H1 (cell line): ENCODE measurements at places on chromosomes 7 and 10.

DNA sequence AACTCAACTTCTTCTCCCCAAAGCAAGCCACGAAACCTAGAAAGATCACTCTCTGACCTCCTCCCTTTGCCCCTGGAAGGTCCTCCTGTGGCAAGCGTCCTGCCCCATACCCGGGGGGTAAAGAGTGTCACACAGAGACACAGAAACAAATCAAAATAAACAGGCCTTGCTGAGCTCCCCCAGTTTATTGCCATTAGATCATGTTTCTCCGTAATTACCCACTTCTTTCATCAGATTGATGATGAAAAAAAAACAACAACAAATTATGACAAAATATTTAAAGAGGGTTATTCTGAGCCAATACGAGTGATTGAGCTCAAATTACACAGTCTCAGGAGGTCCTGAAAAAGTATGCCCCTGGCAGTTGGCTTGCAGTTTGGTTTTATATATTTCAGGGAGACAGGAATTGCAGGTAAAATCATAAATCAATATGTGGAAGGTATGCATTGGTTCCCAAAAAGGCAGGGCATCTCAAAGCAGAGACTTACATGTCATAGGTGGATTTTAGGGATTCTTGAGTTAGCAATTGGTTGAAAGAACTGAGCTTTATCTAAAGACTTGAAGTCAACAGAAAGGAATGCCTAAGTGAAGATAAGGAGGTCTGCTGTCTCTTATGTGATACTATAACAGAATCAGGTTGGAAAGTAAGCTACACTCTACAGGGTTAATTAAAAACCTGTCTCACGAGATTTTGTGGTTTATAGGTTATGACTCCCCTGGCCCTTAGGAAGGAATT is 86.2 kb downstream of the APBB1IP start:
- DNase-seq: no peak

DNA sequence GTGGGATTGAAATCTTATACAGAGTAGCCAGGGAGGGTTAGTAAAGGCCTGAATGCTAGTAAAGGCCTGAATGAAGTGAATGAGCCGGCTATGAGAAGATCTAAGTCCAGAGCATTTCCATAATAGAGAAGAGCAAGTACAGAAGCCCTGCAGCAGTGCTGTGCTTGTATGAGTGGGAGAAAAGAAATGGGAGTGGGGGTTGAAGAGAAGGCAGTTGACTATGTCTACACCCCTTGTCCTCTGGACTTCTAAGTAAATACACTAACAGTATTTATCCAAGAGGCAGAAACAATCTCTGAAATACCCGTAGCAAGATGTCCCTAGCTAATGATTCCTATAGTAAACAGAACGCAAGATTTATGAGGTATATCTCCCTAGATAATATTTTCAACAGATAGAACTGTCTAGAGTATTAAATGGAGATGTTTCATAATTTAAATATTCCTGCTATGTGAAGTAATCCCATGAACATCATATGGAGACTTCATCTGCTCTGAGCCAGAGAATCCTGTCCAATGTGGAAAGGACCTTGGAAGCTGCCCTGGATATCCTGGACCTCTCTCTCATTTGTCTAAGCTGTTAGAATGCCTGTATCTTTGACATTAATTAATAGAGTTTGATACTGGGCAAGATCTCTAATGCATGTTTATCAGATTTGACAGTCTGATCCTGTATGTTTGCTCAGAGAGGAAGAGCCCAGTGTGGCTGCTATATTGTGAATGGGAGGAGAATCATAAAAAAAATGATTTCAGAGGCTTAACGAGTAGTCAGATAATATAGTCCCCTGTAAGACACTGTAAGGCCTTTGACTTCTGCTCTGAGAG is 171.6 kb downstream of the LRRN3 start:
- DNase-seq: no peak

GRCh38 chr7:40315277-40315676 is 180.5 kb downstream of the SUGCT start:
- no peak for DNase-seq

GRCh38 chr10:63323701-63324494 is 141.9 kb downstream of the JMJD1C start:
- no peak for DNase-seq

GRCh38 chr7:31066516-31067130 is 14.5 kb downstream of the ADCYAP1R1 start:
- no peak for DNase-seq

DNA sequence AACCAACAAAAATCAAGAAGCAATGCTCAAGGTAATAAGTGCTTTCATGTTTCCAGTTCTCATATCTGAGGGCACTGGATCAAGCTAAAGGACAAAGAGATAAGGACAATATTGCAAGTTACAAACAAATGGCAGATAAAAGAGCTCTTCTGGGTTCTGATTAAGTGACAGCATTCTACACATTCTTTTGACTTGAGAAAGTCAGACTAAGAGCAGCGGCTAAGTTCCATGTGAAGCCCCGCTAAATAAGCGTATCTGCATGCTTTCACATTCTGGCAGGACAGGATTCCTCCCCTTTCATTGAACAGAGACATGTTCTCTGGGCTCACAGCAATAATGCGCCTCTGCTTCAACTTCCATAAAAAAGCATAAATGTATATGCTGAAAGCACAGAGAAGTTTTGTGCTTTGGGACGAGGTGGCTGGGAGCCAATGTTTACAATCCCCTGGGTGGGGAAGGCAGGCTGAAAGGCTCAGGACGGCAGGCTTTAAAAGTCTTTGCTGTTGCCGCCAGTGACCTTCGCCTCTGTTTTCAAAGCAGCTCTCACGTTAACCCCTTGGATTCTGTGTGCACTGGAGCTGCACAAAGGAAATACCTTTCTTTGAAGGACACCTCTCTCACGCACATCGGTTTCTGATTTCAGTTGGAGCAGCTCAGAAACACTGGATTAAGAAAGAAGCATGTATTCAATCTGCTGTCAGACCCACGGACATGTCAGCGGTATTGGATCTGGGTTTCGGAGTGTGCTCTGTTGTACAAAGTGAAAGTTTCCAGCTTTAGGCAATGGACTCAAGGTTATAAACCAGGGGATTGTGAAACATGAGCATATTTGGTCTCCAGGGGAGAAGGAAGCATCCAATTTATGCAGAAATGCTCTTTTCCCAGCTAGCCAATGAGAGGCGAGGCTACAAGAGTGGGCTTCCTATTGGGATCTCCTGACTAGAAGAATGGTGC is 105.4 kb upstream of the FAM133B start:
- no peak for DNase-seq

DNA sequence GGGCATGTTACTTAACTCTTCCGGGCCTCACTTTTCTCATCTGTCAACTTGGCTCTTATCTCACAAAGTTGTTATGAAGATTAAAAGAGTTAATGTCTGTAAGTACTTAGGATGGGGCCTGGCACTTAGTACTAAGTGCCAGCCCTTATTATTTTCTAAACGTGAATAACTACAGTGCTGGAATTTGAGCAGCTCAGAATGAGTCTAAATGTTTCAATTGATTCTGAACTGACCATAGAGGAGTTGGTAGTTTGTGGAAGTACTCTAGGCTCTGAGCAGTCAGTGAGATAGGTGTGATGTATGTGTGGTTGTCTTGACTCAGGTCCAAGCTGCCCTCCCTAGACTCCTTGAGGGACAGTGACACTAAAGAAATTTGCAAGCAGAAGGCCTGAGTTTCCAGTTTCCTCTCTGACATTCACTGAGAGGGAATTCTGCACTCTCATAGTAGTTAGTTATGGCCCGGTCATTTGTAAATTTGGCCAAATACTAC is 18.5 kb upstream of the JAZF1 start:
- no peak for DNase-seq

- no peak for DNase-seq
Measured at GRCh38 chr10:30694518-30695228, 65.1 kb upstream of the LYZL2 start.

- no peak for DNase-seq
Measured at GRCh38 chr10:78319371-78319770, 285.7 kb downstream of the RPS24 start.

DNA sequence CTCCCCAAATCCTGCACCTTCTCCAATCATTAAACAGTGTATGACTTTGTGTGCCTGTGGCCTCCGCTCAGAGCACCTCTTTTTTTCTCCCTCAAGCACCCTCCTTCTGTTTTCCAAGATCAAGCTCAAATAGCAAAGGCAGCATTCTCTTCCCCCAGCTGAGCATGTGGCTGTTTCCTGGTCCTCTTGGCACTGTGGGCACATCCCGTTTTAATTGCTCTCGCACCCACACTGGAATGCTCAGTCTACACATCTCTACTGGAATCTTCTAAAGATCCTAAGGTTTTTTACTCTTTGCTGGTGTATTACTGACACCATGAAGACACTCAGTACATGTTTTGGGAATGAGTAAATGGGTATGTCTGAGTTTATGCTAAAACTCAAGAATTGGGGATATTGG is 107.4 kb downstream of the WDFY4 start:
- DNase-seq: no peak
